Karpas-422 (cell line): ENCODE measurements at places on chromosomes 12 and 14. TPM values are rescaled to one million over a fixed set of nuclear protein-coding genes. Genes with fewer than 3 reads are reported as not detected.

Gene GARIN6
- total RNA-seq: not detected in 2 replicates

Gene MGP
- total RNA-seq: not detected in 2 replicates

DNA sequence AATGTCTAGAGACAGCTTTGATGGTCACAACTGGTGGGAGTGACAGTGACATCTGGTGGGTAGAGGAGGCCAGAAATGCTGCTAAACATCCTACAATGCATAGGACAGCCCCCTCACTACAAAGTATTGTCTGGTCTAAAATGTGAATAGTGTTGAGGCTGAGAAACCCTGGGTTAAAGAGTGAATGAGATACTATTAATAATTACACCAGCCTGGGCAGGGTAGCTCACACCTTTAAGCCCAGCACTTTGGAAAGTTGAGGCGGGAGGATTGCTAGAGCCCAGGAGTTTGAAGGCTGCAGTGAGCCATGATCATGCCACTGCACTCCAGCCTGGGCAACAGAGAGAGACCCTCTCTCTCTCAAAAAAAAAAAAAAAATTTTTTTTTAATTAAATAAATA lies 11.1 kb downstream of the SVOP start:
- no peak for DNase-seq

- no peak for DNase-seq
Observed at GRCh38 chr12:124576061-124576650, 8.7 kb upstream of the NCOR2 start.

DNA sequence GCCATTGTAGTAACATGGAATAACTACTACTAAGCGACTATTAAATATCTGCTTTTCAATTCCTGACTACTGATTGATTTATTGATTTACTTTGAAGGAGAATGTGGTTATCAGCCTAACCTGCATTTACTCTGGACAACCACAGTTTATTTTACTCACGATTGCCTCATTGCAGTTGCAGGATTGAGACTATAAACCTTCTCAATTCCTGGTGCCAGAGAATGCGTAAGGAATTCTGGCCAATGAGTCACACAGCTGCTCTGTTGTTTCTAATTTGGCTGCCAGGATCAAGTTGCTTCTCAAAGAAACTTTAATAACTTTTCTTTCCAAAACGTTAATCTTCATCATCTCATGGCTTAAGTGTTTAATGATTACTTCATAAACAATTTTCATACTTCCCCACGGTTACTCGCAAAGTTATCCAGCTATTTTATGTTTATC lies 13.1 kb upstream of the TMTC1 start:
- no peak for DNase-seq

DNA sequence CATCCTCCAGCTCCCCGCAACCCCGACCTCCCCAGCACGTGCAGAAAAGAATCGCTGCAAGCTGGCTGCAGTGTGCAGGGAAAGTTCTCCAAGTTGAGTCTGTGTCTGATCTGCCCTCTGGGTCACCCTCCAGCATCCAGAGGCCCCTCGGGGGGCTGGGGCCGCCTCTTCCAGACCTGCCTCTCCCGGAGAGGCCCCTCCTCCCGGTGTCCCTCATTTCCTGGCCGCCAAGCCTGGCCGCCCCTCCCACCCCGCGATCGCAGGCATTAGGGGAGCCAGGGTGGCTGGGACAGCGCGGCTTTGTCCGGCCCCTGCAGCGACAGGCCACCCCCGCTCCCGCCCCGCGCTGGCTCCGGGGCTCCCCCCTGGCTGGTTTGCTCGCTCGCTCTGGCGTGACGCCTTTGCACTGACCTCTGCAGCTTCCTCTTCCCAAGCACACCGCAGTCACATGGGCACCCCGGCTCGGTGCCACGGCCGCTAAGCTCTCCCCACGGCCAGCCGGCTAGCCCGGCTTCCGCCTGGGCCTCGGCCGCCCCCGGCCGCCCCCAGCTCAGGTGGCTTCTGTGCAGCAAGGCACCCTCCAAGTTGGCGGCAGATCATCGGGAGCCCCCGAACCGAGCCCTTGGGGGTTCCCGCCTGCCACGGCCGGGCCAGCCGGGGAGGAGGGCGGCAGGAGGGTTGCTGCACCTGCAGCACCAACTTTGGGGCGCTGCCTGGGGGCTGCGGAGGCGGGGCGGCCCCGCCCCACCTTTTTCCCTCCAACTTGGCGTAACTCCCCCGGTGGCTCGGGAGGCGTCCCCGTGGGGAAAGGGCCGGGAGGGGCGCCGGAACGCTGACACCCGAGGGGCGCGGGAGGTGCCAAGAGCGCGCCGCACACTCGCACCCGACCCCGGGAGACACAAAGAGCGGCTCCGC lies 43.7 kb downstream of the KDM2B start:
- DNase-seq: peak; percentile 94
